ENCODE measurements at places on chromosomes 1 and 21. TPM values are rescaled to one million over a fixed set of nuclear protein-coding genes. Genes with fewer than 3 reads are reported as not detected.

The PTAFR gene
- 2.4 TPM for polyA plus RNA-seq

The GJA8 gene
- polyA plus RNA-seq: 0.87 TPM

The IFNLR1 gene
- polyA plus RNA-seq: 6.0 TPM

The OSCP1 gene
- polyA plus RNA-seq: 25.4 TPM

The FLG2 gene
- polyA plus RNA-seq: 0.35 TPM

The ACTL8 gene
- not detected for polyA plus RNA-seq

The DMRTB1 gene
- polyA plus RNA-seq: not detected

The HAPLN2 gene
- 0.45 TPM for polyA plus RNA-seq

The TMEM125 gene
- 13.1 TPM for polyA plus RNA-seq
